ENCODE measurements at places on chromosomes 2 and 18. TPM values are rescaled to one million over a fixed set of nuclear protein-coding genes. Genes with fewer than 3 reads are reported as not detected.
A peak's percentile ranks its signal among the peaks of the same experiment; 100 is the strongest.

The R3HDM1 gene
- 56.8 TPM for polyA plus RNA-seq

The WDR7 gene
- polyA plus RNA-seq = 4.1 TPM

The PLEKHH2 gene
- 3.1 TPM for polyA plus RNA-seq

The SFTPB gene
- not detected for polyA plus RNA-seq

The ASPRV1 gene
- polyA plus RNA-seq = 0.23 TPM

The CYTIP gene
- polyA plus RNA-seq = not detected

The SNTG2 gene
- polyA plus RNA-seq = not detected

The CTLA4 gene
- polyA plus RNA-seq = not detected

The SKOR2 gene
- not detected for polyA plus RNA-seq

The CHRNG gene
- polyA plus RNA-seq = not detected

DNA sequence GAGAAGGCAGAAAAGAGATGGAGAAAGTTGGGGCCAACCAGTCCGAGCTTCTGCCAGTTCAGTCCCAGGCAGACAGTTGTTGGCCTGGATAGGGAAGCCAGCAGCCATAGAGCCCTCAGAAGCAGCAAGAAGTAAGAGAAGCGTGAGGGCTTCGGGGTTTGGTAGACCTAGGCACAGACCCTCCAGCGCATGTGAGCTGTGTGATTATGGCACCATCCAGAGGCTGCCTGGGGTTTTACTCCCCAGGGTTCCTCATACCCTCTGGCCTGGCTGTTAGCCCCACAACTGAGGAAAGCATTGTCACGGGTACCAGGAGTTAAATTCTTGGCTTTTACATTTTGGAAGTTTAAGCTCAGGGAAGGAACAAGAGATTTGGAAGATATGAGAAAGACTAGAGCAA lies 93.7 kb upstream of the RAB6C start:
- no peaks in the 10 kb centered on the region for H3K27me3 ChIP-seq
- no peaks in the 10 kb centered on the region for H3K4me1 ChIP-seq
- DNase-seq = peak; percentile 62
- H3K4me3 ChIP-seq = no peak overlapping the region
- H3K27ac ChIP-seq = no peak overlapping the region
- no peaks in the 10 kb centered on the region for H3K36me3 ChIP-seq

GRCh38 chr18:24600076-24600654 lies 139.7 kb downstream of the HRH4 start:
- no peak overlapping the region for H3K27ac ChIP-seq
- H3K4me3 ChIP-seq = no peak overlapping the region
- H3K36me3 ChIP-seq = no peaks in the 10 kb centered on the region
- peak; percentile 56 for DNase-seq

DNA sequence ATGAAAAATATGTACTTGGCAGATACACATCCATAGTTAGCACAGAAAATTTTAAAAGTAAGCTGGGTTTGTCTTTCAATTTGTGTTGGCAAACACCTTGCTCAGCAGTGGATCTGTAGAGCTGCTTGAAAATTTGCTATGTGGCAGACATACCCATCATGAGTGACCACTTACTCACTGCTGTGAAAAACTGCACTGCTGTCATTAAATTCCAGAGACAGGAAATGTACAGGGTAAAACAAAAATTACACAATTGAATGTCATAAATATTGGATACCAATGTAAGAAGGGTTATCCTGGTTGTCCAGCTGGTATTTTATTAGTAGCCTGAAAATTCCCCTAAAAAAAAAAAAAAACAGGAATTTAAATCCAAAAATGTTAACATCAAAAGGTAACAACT lies 24.5 kb downstream of the NIF3L1 start:
- peak overlapping the region; percentile 27 for H3K27ac ChIP-seq
- peaks cover 56% of the 10 kb centered on the region for H3K36me3 ChIP-seq
- no peaks in the 10 kb centered on the region for H3K27me3 ChIP-seq
- no peaks in the 10 kb centered on the region for H3K4me1 ChIP-seq

GRCh38 chr2:158835431-158835830 lies 40.3 kb downstream of the DAPL1 start:
- no peaks in the 10 kb centered on the region for H3K4me1 ChIP-seq
- no peak for DNase-seq
- H3K27ac ChIP-seq = no peak overlapping the region

DNA sequence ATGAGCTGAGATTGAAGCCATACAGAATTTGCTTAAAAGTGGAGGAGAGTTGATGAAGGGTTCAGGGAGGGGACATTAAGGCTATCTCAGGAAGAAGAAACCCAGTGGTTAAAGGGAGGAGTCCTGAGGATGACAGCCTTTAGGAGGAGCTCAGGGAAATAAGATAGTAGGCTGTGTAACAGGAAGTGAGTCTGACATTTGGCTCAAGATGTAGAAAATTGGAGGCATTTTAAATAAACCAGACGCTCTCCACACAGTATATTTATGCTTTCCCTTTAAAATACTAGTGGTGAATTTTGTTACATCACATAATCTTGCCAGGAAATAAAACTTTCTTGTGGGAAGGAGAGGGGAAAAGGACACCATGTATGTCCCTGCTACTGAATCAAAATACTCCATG lies 11.6 kb downstream of the KCNH7 start:
- DNase-seq = no peak
- no peaks in the 10 kb centered on the region for H3K27me3 ChIP-seq
- H3K4me3 ChIP-seq = no peak overlapping the region
- no peaks in the 10 kb centered on the region for H3K36me3 ChIP-seq
- no peak overlapping the region for H3K27ac ChIP-seq

GRCh38 chr2:237464757-237465391 lies 22.2 kb upstream of the MLPH start:
- no peaks in the 10 kb centered on the region for H3K36me3 ChIP-seq
- peak overlapping the region; percentile 96 for H3K27ac ChIP-seq
- H3K4me3 ChIP-seq = no peak overlapping the region
- H3K27me3 ChIP-seq = no peaks in the 10 kb centered on the region
- no peak for DNase-seq

DNA sequence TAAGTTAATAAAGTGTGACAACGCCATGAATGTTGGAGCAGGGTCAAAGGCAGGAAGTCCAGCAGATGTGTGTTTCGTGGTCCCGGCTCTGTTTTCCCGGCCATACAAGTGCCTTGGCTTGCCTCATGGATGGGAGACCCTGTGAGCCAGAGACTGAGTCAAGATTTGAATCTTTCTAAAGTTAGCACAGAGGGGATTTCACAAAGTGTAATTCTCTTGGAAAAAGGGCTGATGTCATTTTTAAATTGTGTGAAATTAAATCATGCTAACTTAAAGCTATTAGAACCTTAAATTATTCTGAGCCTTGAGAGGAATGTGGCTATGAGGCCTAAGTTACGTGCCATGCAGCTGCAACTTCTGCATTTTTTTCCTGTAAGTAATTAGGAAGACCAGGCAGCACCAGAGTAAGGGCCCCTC lies 38.3 kb upstream of the RALBP1 start:
- H3K4me1 ChIP-seq = no peaks in the 10 kb centered on the region
- no peak overlapping the region for H3K27ac ChIP-seq
- no peaks in the 10 kb centered on the region for H3K27me3 ChIP-seq
- DNase-seq = no peak
- H3K36me3 ChIP-seq = no peaks in the 10 kb centered on the region

DNA sequence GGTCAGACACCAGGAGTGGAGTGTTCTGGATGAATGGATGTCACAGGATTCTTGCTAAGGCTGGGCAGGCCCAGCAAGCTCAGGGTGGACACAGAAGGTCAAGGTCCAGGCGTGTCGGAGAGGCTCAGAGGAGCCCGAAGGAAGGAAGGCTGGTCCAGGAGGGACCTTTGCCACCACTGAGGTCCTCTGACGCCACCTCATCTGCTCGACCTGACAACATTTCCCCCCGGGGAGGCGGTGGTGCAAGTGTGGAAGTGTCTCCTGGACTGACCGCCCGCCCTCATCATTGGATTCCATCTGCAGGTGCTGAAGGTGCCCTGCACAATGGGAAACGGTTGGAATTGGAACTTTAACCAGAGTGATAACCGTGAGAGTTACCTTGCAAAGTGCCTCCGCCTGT lies 124.6 kb downstream of the RTP5 start:
- H3K4me3 ChIP-seq = no peak overlapping the region
- H3K27ac ChIP-seq = no peak overlapping the region
- H3K27me3 ChIP-seq = no peaks in the 10 kb centered on the region
- DNase-seq = no peak
- no peaks in the 10 kb centered on the region for H3K36me3 ChIP-seq

- H3K36me3 ChIP-seq = no peaks in the 10 kb centered on the region
- H3K27me3 ChIP-seq = no peaks in the 10 kb centered on the region
- no peak overlapping the region for H3K27ac ChIP-seq
- no peaks in the 10 kb centered on the region for H3K4me1 ChIP-seq
Measured at GRCh38 chr2:239585422-239585821, 184.6 kb upstream of the HDAC4 start.

GRCh38 chr2:191637182-191638078 lies 40.5 kb upstream of the NABP1 start:
- H3K4me1 ChIP-seq = peaks cover 19% of the 10 kb centered on the region
- H3K27ac ChIP-seq = peak overlapping the region; percentile 9
- no peaks in the 10 kb centered on the region for H3K27me3 ChIP-seq
- H3K4me3 ChIP-seq = no peak overlapping the region
- no peak for DNase-seq

- H3K36me3 ChIP-seq = peaks cover 12% of the 10 kb centered on the region
- no peak for DNase-seq
- H3K4me3 ChIP-seq = no peak overlapping the region
- no peaks in the 10 kb centered on the region for H3K27me3 ChIP-seq
Measured at GRCh38 chr18:76373297-76373696, 121.7 kb downstream of the ZNF516 start.

DNA sequence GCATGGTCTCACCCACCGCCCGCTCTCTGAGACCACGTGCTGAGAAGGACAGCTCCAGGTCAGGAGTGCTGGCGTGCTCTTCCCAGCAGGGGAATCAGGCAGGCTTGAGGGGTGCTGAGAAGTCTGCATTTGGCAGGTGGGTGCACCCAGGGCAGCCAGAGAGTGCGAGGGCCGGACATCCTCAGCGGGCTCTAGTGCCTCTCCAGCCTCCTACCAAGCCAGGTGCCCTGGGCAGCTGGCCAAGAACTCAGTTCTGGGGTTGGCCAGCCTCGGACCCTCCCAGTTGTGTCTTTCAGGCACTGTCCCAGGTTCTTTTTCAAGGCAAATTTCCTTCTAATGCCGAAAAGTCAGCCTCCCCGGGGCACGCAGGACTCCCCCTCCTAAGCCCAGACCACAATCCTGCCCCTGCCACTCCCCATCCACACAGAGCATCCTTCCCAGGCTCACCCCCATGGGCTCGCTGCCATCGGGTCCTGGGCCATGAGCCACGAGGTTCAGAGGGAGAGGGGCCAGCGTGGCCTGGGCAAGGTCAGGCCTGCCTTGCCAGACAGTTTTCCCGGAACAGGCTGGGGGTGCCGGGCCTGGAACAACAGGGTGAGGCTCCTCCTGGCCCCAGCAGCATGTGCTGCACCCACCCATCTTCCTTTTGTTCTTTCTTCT lies 52.2 kb upstream of the GPC1 start:
- no peak for DNase-seq
- no peaks in the 10 kb centered on the region for H3K27me3 ChIP-seq
- no peak overlapping the region for H3K4me3 ChIP-seq
- H3K36me3 ChIP-seq = no peaks in the 10 kb centered on the region

DNA sequence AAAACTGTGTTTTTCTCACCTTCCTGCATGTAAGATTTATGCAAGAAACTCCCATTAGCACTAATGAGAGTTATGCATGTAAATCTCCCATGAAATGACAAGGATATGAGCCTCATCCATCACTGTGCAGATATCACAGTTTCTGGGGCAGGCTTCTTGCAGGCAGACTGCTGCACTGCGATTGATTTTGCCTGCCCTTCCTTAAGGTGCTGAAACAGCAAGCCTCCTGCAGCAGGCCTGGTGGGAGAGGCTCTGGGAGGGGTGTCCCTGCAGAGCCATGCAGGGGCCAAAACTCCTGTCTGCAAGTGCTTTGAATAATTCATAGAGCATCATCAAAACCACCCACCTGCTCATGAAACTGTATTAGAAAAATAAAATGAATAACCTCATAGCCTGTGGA lies 285.9 kb downstream of the MYT1L start:
- no peaks in the 10 kb centered on the region for H3K27me3 ChIP-seq
- H3K4me3 ChIP-seq = no peak overlapping the region
- H3K27ac ChIP-seq = no peak overlapping the region
- DNase-seq = no peak
- H3K4me1 ChIP-seq = no peaks in the 10 kb centered on the region
- H3K36me3 ChIP-seq = peaks cover 3% of the 10 kb centered on the region

- H3K27me3 ChIP-seq = no peaks in the 10 kb centered on the region
- H3K36me3 ChIP-seq = no peaks in the 10 kb centered on the region
- H3K4me1 ChIP-seq = peaks cover 18% of the 10 kb centered on the region
- H3K4me3 ChIP-seq = no peak overlapping the region
- no peak for DNase-seq
- no peak overlapping the region for H3K27ac ChIP-seq
Measured at GRCh38 chr2:120701499-120701898, 34.2 kb upstream of the GLI2 start.

GRCh38 chr18:58158008-58158407 lies 114.0 kb downstream of the NEDD4L start:
- no peaks in the 10 kb centered on the region for H3K36me3 ChIP-seq
- H3K27me3 ChIP-seq = no peaks in the 10 kb centered on the region
- no peak for DNase-seq
- no peak overlapping the region for H3K4me3 ChIP-seq

GRCh38 chr2:32446369-32446768 lies 89.5 kb downstream of the BIRC6 start:
- no peak overlapping the region for H3K4me3 ChIP-seq
- peaks cover 76% of the 10 kb centered on the region for H3K36me3 ChIP-seq
- no peaks in the 10 kb centered on the region for H3K4me1 ChIP-seq
- DNase-seq = no peak

- H3K27ac ChIP-seq = no peak overlapping the region
- no peaks in the 10 kb centered on the region for H3K4me1 ChIP-seq
- H3K36me3 ChIP-seq = no peaks in the 10 kb centered on the region
- no peaks in the 10 kb centered on the region for H3K27me3 ChIP-seq
- no peak overlapping the region for H3K4me3 ChIP-seq
Measured at GRCh38 chr2:28608500-28609424, 112.9 kb downstream of the PLB1 start.

DNA sequence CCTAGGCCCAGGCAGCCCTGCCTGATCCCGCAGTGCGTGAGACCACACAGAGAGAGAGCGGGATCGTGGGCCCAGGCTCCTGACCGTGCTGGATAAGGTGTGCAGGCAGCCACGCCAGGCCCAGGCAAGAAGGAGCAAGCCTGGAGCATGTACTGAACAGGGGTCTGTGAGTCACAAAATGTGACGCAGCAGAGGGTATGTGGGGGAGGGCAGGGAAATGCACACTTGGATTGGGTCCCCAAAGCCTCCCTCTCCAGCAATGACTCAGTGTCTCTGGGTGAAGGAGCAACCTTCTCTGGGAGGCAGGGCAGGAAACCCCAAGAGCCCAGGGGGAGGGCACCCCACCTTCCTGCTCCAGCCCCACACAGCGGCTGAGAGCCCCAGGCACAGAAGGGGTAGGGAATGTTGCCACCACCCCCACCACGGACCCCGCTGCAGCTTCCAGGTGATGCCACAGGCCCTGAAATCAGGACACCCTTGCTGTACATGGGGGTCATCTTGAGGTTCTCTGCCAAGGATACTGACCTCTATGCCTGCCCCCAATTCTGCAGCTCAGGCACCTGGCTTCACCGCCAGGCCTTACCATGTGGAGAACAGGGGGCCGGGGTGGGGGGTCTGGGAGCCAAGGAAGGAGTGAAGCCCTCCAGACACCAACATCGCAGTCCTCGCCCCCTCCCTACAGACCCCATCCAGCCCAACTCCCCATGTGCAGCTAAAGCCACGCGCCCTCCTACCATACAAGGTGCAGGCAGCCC lies 1.3 kb upstream of the GPC1 start:
- H3K27ac ChIP-seq = peak overlapping the region; percentile 66
- H3K27me3 ChIP-seq = no peaks in the 10 kb centered on the region
- no peak for DNase-seq
- no peaks in the 10 kb centered on the region for H3K36me3 ChIP-seq
- peak overlapping the region; percentile 67 for H3K4me3 ChIP-seq
